ENCODE measurements at places on chromosomes 3 and 15.

DNA sequence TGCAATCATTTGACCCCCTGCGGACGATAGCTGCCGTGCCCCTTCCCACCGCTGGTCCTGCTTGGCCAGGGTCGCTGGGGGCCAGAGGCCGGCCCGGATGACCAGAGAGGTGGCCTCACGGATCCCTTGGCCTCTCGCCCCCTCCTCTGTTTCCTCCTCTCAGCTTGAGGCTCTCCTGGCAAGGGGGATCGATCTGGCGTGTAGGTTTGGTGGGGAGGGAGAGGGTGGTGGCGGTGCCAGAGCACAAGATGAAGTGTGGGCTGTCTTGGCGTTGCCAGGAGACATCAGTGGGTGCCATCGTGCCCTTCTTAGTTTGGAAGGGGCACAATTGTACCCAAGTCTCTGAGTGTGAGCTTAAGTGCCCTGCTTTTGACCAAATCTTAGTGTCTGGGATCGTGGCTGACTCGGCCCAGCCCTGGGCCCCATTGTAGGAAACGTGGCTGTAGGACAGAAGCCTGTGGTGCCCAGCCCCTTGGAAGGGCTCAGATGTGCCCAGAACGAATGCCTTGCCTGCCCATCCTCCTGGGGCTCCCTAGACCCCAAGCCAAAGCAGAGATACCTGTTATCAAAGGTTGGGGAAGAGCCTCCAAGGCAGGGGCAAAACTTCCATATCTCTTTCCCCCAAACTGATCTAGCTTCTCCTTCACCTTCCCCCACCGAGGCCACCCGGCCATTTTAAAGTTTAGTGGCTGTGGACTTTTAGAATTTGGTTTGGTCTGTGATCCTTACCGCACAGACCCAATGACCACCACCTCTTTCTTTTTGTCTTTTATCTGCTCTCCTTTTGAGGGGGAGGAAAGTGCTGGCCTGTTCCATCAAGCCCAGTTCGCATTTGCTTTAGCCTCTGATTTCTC, 14.4 kb downstream of the NR2F2 start:
- no peak for DNase-seq

DNA sequence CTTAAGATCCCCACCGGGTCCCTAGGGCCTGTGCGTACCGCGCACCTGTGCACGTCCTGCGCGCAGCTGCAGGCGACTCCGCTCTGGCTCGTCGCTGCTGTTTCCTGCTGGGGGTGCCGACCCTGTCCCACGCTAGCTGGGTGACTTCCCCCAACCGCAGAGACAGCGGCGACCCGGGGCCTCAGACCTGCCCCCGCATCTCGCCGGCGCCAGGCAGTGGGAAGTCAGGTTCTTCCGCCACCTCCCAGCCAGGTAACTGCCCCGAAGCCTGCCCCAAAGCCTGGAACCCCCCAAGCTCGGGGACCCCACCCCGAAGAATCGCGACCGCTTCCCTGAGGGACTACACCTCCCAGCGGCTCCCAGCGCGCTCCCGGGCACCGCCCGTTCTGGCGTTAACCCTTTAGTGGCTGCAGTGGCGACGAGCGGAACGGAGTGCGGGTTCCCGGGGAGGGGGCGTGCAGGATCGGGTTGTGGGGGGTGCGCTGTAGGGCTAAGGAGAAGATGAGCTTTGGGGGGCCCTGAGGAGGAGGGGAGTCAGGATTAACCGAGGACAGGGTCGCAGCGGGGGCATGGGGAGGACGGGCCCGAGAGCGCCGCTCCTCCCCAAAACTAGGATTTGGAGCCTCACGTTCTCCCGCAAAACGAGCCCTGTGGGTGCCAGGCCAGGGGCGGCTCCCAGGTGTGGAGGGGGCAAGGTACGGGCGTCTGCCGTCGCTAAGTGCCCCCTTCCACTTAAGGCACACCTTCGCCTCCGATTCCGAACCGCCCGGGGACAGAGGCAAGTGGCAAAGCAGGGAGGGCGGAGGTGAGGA, 589 bp downstream of the NEIL1 start:
- no peak for DNase-seq

- DNase-seq: no peak
Observed at GRCh38 chr3:125150525-125151441, 61.8 kb downstream of the SLC12A8 start.

GRCh38 chr3:164658125-164658524, 420.2 kb downstream of the SI start:
- no peak for DNase-seq

DNA sequence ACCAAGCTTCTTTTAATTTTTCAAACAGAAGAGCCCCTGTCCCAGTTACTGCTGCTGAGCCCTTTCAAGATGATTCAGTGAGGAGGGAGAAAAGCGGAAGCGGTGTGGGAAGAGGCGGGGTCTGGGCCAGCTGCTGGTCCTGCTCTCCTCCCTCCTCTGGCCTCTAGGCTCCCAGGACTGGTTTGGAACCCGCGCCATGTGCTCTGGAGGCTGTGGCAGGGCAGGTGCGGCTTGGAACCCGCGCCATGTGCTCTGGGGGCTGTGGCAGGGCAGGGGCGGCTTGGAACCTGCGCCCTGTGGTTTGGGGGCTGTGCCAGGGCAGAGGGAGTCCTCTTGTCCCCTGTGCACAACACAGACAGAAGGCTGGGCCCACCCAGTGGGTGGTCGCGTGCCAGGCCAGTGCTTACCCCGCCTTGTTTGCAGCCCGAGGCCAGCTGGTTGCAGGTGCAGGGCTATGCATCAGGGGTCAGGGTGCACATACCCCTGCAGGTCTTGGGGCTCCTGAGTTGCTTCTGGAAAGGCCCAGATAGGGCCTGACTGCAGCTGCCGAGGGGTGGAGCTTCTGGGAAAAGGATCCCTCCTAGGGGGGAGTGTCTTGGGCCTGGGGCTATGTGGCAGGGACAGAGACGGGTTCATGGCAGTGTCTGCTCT, 12.2 kb downstream of the ALG1L2 start:
- no peak for DNase-seq

DNA sequence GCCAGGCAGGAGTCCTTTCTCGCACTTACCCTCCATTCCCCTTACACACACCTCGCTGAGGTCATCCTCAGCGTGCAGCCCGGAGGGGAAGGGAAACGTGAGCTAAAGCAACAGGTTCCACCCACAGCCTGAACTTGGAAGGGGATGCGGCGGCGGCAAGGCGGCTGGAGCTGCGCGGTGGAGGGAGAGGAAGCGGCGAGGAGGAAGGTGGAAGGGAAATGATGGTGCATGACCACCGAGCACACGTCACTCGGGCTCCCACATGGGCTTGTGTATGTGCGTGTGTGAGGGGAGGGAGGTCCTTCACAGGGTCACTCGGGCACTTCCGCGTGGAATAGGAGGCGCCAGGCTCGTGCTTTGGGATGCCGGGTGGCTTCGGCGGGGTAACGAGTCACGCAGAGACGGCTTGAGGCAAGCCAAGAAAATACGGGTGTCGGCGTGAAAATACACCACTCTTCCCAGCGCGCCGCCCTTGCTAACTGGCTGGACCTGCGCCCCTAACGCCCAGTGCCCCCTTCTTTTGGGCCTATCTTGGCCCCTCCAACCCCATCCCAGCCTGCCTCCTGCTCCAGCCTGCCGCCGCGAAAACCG, 225.5 kb upstream of the IL12A start:
- peak; percentile 23 for DNase-seq
